Right renal cortex interstitium (tissue), 3 donors: ENCODE measurements at places on chromosomes 12 and 14. TPM values are rescaled to one million over a fixed set of nuclear protein-coding genes. Genes with fewer than 3 reads are reported as not detected.

DNA sequence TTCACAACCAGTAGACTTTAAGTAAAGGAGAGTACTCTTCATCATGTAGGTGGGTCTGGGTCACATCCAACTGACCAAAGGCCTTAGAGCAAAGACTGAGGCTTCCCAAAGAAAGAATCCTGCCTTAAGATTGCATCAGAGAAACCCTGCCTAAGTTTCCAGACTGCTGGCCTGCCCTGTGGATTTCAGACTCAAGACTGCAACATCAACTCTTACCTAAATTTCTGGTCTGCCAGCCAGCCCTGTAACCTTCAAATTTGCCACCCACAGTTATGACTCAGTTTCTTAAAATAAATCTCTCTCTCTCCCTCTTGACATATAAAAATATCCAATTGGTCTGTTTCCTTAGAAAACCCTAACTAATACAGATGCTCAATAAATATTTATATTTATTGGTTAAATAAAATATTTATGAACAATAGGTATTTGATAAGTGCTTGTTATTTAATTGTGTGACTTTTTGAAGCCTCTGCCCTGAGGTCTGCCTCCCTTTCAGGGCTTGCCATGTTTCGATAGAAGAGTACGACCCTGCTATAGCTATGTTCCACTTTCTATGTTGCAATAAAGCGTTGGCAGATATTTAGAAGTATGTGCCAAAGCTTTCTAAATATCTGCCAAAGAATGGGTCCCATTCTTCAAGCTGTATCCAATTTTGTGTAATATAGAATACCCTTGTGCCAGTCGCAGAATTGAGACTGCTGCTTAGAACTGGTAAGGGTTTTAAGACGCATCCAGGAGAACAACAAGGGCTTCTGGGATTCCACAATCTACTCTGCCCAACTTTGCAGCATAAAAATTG is 65.7 kb downstream of the TMEM30B start:
- no peak for DNase-seq

Gene BATF
- not detected for polyA plus RNA-seq

DNA sequence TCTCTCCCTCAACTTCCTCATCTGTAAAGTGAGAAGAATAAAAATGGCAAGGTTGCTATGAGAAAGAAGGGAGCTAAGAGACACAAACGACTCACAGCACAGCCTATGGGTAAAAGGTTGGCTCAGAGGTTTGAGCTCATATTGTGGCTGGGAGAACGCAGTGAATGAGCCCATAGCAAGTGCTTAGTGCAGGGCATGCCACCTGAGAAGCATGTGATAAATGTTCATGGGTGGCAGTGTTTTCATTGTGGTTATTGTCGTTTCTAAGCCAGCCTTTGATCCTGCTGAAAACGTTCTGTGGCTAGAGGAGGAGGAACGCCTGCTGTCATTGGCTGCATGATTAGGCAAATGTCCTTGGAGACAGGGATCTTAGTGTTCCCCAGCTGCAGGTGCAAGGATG is 150.4 kb downstream of the KSR2 start:
- no peak for DNase-seq

Gene SETD1B
- polyA plus RNA-seq = 12.0 TPM

Gene GNB3
- polyA plus RNA-seq = 4.3 TPM
